ENCODE measurements at places on chromosomes 6 and 20.
A peak's percentile ranks its signal among the peaks of the same experiment; 100 is the strongest.

- no peak for DNase-seq
These were observed 167.6 kb upstream of the CST7 start for GRCh38 chr20:24781418-24781980.

- no peak for DNase-seq
These were observed 62.4 kb downstream of the TXNDC5 start for GRCh38 chr6:7848229-7848628.

GRCh38 chr6:82410151-82410648, 46.6 kb downstream of the TPBG start:
- DNase-seq = peak; percentile 53

- no peak for DNase-seq
These were observed 308.8 kb upstream of the HS3ST5 start for GRCh38 chr6:114651611-114652010.

Data from NCI-H1436 treated with DMSO at 0.1 percent for 48 hours (cell line).